Muscle of arm (tissue), 14 donors: ENCODE measurements at places on chromosomes 16 and 17. TPM values are rescaled to one million over a fixed set of nuclear protein-coding genes. Genes with fewer than 3 reads are reported as not detected.

DNA sequence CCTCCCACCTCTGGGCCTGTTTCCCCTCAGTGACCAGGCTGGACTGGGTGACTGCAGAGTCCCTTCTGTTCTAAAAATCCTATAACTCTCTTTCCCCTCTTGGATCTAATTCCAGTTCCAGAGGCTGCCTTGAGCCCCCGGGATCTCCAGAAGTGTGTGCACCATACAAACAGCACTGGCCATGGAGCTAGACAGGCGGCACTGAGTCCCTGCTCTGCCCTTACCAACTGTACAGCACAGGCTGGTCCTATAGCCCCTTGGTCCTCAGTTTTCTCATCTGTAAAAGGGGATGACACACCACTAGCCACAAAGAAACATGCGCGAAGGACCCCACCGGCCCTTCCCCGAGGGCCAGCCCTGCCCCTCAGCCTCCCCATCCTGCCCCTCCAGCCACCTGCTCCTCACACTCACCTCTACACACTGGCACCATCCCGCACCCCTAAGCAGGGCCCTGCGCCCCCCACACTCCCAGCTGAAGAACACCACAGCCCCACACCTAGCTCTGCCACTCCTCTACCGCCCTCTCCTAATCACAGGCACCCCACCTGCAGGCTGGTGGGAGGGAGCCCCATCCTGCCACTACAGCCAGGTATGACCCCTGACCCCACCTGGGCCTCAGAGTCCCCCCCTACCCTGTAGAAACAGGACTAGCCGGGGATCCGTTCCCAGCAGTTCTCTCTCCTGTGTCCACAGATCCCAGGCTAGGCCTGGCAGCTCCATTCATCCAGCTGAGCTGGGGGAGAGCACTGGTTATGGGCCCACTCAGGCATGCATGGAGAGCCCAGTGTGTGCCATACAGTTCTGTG is 913 bp upstream of the KRT16 start:
- DNase-seq = no peak

Gene PABPN1L
- polyA plus RNA-seq = 0.47 TPM

DNA sequence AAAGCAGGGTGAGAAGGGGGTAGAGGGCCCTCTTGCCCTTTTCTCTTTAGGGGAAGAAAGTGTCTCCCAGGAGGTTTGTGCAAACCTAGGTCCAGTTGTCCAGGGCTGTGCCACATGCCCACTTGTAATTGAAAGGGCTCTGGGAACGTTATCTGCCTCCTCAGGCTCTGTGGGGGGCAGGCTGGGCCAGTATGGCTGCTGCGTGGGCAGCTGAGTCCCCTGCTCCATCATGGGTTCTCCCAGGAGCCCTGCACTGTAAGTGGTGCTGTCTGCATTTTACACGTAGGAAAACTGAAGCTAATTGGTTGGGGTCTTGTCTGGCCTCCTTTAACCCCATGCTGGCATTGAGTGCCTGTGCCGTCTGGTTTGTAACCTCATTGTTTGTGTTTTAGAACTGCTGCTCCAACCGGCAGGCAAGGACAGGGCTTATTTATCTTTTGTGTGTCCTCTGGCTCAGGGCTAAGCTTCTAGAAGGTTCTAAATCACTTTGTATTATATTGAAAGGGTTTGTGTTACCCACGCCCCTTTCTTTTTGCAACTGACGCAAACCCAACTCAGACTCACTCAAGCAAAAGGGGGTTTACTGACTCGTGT is 117.7 kb upstream of the CIBAR2 start:
- DNase-seq = no peak

GRCh38 chr16:61763991-61764390 is 272.2 kb downstream of the CDH8 start:
- no peak for DNase-seq
